ENCODE measurements at places on chromosomes 1 and 21.

DNA sequence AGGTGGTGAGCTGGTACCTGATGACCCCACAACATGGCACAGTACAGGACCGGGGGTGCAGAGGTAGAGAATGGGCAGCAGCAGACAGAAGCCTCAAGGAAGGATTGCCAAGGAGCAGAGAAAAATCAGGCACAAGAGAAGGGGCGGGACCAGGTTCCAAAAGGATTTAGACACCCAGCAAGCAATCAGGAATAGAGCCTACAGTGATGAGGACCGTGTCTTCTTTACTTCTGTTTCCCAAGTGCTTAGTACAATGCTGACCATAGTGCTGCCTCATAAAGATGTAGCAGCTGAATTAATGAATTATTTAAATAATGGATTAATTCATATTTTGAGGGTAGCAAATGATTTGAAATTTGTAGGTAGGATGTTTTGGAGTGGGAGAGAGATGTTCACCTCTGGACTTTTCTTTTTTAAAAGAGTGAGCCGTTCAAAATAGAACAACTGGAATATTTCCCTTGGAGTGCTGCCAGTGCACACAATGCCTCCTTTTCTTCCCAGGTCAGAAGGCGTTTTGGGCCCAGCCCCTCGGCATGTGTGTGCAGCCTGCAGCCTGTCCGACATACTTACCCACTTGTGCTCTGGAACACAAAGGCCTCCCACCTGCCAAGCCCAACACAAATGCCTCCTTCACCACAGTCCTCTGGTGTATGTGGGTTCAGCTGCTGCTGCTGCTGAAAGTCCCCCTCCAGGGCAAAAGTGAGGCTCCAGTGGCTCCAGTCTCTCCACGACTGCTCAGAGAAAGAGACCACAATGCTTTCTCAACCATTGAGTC, 19.6 kb downstream of the KANK4 start:
- peak; percentile 68 for DNase-seq

DNA sequence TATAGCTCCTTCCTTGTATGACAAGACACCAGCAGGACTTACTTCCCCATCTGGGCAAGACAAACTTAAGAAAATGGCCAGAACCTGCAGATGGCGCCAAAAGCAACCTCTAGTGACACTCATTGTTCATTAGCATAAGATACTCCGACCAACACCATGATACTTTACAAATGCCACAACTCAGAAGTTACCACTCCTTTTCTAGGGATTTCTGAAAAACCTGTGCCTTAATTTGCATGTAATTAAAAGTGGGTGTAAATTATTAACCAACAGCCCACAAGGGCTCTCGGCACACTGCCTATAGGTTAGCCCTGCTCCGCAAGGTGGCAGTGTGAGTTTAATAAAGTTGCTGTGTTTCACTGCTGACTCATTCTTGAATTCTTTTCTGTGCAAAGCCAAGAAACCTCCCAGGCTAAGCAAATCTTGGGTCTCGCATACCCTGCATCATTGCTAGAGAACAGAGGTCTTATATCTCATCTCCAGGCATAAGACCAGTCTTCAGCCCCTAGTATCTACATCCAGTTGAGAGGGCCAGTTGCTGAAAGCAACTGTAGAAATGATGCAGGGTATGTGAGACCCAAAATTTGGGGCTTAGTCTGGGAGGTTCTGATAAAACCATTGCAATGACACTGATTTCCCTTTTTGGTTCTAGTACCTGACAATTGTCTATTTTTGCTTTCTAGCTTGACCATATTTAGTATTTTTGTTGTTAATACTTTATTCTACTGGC, 86.4 kb downstream of the FAF1 start:
- DNase-seq, result no peak

DNA sequence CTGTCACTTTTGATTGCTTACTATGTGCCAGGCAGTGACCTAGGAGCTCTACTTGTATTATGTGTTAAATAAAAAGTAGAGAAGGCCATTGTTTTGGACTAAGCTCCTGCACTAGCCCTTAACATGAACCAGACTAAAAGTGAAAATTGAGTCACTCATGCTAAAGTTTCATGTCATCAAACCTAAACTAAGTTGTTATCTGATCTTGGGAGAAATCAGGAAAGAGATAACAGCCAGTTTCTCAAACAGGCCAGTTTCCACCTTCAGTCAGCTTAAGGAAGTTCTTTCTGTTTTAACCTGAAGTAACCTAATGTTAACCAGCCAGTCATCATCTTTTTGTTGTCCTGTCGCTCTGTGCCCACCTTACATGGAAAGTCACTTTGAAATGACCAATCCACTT, 102.1 kb upstream of the MARK1 start:
- no peak for DNase-seq

DNA sequence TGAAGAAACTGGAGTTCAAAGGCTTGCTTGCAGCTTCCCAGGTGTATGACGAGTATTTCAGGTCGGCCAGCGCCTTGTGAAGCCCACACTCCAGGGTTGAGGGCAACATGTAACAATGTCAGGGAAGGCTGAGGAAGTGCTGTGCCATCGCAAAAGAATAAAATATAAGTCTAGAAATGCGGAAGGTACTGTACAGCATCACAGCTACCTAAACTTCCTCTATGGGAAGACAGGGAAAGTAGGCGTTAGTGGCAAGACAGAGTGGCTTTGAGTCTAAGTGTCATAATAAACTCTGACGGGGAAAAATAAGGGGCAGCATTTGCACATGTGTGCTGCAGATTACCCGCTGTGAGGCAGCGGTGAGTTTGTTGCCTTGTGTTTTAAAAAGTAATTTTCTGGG, 28.9 kb downstream of the DOP1B start:
- no peak for DNase-seq

- DNase-seq, result peak; percentile 15
These were observed 40.8 kb upstream of the KCTD3 start for GRCh38 chr1:215526147-215526845.
